ENCODE measurements at places on chromosomes 1 and 21.

GRCh38 chr1:35876988-35877387 lies 6.0 kb upstream of the AGO1 start:
- no peak for DNase-seq

DNA sequence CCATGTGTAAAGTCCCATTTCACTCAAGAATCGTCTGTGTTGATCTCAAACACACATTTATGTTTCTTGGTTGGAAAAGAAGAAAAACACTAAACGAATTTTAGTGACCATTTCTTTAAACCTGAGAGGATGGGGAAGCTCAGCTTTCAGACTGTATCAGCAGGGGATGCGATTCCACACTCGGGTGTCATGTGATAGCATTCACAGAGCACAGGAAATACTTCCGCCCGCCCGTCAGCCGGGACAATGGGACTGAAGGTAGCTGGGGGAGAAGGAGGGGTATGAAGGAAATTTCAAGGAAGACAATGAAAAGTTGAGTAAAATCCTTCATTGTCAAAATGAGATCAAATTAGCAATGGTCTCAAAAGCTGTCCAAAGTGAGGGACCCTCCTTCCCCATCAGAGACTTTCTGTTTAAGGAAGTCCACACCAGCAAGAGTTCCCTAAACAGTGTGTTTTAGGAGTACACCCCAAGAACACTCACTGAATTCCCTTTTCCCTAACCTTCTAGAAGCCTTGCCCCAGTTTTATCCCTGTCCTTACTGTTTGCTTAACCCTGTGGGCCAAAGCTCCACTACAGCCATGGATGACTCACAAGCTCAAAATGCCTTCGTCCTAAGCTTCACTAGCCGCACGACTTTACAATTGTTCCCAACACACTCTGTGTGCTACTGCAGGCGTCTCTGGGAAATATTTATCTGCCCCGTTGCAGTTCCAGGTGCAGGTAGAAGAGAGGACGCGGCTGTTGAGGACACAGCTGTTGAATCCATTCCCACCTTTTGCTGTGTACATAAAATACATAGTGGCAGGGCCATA lies 51.4 kb upstream of the SIM2 start:
- peak; percentile 35 for DNase-seq

- DNase-seq, result no peak
Measured at GRCh38 chr1:241647658-241648057, 4.4 kb upstream of the WDR64 start.

GRCh38 chr1:217273866-217274265 lies 357.0 kb downstream of the GPATCH2 start:
- no peak for DNase-seq

GRCh38 chr21:42479582-42479981 lies 16.4 kb downstream of the RSPH1 start:
- DNase-seq, result no peak

DNA sequence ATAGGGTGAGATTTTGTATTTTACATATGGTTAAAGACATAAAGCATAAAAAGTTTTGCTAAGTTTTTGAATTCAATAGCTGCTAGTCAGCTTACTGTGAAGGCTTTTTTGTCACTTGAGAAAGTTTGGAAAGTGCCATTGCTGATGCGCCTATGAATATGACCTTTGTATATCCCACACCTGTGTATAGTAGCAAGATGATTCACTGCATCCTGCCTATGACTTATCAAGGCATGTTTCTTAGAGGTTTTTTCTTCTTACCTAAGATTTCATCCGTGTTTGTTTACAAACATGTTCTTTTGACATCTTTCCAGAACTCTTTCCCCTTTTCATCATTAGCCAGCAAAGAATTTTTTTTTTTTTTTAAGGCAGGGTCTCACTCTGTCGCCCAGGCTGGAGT lies 51.5 kb downstream of the PRKAA2 start:
- DNase-seq, result no peak

DNA sequence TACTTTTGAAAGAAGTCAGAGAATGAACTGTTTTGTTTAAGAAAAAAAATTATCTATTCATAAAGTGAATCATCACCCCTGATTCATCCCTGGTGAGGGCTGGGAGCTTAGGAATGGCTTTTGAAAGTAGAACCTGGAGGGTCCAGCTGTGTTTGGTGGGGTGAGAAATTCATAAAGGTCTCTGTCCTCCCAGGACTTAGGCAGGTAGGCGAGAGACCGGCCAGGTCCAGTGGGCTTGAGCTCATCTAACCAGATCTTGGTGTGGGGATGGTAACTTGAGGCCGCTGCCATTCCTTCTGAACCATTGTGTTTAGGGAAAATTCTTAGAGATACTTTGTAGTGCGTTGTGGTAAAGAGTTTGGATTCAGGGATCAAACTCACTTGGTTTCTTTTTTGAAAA lies 156.8 kb upstream of the TNR start:
- no peak for DNase-seq

GRCh38 chr21:41321211-41321907 lies 4.8 kb downstream of the FAM3B start:
- no peak for DNase-seq

DNA sequence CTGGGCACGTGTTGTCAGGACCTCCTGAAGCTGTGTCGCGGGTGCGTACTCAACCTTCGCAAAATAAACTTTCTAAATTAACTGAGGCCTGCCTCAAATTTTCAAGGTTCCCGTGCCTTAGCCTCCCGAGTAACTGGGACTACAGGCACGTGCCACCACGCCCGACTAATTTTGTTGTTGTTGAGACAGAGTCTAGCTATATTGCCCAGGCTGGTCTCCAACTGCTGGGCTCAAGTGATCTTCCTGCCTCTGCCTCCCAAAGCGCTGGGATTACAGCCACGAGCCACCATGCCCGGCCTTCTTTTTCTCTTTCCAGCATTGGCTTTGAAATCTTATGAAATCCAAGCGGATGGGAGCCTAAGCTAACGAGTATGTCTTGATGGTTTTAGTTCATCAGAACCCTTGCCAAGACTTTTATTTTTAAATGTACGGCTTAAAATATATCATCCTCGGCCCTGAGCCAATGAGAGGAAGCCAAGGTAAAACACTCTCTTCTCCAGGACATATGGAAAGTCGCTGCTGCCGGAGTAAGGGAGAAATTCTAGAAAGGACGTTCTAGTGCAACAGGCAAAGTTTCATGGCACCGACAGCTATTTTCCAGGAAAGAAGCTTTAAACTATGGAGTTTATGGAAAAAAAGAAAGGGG lies 12.7 kb upstream of the ERVH48-1 start:
- no peak for DNase-seq

DNA sequence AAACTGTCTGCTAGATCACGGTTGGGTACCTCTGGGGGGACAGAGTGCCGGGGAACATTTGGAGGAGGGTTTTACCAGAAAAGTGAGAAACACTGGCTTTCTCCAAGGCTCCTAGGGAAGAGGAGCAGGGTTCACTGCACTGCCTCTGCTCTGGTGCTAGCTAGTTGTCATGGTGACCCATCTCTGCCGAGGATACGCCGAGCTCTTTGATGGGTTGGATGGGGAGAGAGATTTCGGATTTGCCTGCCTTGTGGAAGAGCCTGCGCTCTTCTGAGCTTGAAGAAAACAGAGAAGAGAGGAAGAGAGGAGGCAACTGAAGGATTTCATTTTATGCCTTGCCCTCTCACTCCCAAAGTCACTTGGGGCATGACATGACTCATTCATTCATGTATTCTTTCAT lies 92.1 kb downstream of the NAV1 start:
- no peak for DNase-seq
